ENCODE measurements at places on chromosomes 5 and 9.
A peak's percentile ranks its signal among the peaks of the same experiment; 100 is the strongest.

DNA sequence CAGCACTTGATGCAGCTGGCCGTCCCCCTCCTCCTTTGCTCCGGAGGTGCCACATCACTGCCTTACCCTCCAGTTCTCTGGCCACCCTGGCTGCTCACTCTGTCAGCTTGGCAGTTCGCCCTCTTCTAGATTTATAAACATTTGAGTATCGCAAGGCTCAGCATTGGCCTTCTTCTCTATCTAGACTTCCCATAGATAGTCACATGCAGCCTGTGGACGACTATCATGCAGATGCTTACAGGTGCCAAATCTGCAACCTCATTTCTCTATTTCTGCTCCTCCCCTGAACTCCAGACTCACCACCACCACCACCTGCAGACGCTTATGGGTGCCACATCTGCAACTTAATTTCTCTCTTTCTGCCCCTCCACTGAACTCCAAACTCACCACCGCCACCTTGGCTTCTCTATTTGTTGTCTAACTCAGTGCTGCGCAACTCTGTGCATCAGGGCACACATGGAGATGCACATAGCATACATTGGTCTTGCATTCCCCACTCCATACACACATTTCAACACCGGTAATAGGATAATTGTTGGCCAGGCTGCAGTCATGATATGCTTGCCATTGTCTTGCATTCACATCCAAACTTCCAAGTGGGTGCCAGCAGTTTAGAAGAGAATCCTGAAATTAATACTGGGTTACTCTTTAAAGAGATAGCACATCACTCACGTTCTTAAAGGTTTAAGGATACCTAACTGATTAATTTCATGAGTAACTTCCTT, 1.9 kb upstream of the DAP start:
- no peak for DNase-seq

DNA sequence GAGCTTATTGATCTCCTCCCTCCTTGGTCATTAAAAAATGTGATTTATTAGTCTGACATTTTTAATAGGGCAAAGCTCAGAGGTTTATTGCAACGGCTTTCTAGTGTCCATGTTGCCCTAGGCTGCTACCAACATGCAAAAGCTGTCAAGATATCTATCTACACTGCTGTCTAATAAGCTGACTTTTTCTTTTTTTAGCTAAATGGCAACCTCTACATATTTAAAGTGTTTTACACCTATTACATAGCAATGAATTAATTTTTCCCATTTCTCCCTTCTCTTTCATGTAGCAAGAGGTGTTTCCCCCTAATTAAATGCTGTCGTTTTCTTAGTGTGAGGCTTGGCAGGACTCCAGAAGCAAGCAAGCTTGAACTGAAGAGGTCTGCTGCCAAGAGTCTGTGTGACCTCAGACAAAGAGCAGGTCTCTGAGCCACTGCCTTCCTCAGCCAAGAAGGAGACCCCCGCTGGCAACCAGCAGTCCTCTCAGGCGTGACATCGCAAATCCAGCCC, 79.4 kb downstream of the GAS1 start:
- DNase-seq: no peak

GRCh38 chr5:3662344-3662743, 66.7 kb downstream of the IRX1 start:
- no peak for DNase-seq

DNA sequence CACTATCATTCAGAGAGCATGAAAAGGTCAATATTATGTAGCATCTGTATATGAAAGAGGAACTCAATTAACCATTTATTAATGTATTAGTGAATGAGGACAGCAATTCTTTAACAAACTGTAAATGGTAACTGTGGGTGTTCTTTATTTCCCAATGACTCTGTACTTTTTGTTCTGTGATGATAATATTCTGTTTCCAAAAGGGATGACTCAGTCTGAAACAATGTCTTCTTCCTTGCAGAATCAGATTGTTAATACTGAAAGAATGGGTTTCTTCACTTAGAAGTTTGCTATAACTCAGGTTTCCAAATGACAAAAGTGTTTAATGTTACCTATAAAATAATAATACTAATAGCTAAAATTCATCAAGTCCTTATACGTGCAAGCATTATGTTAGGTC, 1518.7 kb upstream of the WWC1 start:
- no peak for DNase-seq

DNA sequence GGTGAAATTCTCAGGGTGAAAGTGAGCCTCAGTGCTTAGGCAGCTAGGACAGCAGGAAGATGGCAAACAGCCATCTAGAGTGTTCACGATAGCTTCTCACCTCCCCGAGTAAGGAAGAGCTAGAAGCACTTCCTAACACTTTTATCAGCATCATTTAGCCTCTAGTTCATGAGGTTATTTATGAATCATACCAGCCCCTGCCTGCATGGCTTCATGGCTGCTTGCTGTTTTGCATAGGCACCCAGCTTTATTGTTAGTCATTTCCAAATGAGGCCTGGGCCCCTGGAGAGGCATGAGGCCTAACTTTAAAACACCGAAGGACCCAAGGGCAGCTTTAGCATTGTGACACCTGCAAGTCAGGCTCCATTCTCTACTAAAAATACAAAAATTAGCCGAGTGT, 134.9 kb upstream of the PANK3 start:
- no peak for DNase-seq

DNA sequence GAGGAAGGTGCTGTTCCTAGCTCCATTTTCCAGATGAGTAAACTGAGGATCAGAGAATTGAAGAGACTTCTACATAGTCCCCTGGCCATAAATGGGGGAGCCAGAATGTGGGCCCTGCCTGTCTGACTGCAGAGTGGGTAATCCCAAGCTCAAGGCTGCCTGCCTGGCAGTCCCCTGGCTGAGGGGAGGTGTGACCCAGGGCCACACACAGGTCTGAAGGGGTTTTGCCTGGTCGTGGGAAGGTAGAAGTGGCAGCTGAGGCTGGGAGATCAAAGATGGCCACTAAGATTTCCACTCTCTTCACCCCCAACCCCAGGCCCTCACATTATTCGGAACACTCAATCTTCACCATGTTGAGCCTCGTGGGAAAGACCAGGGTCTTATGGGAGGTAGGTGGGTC, 176.3 kb downstream of the MACROH2A1 start:
- no peak for DNase-seq

GRCh38 chr9:20494035-20494434, 128.3 kb downstream of the MLLT3 start:
- no peak for DNase-seq

GRCh38 chr9:134611046-134611445, 30.6 kb upstream of the COL5A1 start:
- no peak for DNase-seq

DNA sequence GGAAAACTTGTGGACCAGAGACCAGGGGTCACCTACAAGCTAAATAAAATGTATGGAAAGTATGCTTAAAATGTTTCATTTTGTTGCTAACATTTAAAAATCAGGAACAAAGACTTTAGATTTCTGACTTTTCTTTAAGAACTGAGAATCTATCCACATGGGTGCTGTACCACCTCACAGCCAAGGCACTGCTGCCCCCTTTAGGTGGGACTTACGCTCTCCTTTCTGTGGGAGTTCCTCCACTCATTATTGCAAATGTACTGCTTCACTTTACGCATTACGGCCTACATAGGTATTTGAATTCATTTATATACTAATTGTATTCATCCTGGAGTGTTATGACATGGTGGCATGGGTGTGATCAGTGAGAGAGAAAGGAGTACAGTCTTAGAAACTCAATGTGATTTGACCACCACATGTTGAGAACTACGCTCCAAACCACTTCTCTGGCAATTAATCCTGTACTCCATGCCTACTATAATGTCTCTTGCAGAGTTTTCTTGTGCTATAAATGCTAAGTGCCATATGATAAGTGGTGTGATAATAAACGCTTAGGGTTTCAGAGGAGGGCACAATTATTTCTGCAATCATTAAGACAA, 24.7 kb upstream of the CETN3 start:
- peak; percentile 26 for DNase-seq

DNA sequence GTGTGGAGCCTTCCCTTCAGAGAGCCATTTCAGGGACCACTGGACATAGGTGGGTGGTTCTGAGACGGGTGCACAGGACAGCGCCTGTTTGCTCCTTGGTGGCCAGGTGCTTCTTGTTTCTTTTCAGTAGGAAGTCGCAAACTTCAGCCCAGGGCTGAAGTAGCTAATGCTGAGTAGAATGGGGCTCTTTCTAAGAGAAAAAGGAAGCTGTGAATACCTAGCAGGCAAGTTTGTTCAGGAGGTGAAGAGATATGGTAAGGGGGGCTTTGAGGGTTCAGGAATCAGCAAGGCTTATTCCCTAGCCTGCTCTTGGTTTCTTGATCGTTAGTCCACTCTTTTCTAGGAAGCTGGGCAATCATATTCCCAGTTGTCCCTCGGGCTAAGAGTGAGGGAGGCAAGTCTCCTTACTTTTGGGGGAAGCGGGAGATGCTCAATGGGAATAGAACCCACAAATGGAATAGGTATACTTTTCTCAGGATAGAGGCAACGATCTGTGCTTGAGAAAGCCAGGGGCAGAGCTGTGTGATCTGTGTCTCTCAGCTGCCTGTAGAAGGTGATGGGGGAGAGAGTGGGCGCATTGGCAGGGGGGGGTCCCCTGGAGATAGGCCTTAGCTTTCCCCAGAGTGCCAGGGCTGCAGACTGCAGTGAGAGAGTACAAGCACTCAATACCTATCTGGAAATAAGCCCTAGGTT, 1.9 kb upstream of the PURA start:
- no peak for DNase-seq

GRCh38 chr5:1009359-1010180, 968 bp downstream of the NKD2 start:
- DNase-seq: no peak

DNA sequence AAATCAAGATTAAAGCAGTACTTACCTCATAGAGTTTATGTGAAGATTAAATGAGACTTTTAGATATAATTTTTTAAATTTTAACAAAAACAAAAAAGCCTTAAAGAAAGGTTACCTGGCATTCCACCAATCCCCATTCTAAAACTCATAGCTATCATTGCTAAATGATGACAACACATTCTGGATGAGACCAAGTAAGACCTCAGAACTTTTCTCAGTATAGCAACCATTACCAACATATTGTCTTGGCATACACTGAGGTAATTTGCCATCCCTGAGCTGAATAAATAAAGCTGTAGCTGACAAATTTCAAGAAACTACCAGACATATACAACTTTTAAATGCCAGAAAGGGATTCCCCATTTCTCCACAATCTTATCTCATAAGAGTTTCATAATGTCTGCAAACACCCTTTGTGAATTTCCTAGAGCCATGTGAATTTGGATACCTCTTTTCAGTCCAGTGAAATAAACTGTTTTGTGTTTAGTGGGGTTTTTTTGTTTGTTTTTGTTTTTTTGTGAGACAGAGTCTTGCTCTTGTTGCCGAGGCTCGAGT, 29.5 kb downstream of the RANBP3L start:
- DNase-seq: no peak

GRCh38 chr5:59301727-59302126, 591.8 kb downstream of the PDE4D start:
- DNase-seq: no peak

DNA sequence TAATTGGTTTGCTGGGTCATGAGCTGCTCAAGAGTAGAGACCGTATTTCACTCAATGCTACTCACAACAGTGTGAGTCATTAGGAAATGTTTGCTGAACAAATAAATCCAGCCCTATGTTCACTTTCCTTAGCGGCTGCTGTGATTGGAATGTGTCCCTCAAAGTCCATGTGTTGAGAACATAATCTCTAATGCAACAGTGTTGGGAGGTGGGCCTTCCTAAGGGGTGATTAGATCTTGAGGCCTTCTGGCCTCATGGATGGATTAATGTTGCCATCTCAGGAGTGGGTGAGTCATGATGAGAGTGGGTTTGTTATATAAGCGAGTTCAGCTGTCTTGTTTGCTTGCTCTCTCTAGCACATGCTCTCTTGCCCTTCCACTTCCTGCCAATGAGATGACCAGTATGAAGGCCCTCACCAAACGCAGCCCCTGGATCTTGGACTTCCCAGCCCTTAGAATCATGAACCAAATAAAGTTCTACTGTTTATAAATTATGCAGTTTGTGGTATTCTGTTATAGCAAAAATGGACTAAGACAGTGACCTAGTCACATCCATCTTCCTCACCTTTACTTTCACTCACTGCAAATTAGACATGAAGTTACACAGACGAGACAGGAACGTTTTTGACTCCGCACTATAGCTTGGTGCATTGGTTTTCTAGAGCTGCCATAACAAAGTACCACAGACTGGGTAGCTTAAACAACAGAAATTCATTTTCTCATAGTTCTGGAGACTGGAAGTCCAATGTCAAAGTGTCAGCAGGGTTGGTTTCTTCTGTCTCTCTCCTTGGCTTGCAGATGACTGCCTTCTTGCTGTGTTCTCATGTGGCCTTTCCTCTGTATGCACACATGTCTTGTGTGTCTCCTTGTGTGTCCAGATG, 50.9 kb upstream of the FAM169A start:
- no peak for DNase-seq

GRCh38 chr5:94640176-94640575, 21.7 kb downstream of the SLF1 start:
- no peak for DNase-seq

DNA sequence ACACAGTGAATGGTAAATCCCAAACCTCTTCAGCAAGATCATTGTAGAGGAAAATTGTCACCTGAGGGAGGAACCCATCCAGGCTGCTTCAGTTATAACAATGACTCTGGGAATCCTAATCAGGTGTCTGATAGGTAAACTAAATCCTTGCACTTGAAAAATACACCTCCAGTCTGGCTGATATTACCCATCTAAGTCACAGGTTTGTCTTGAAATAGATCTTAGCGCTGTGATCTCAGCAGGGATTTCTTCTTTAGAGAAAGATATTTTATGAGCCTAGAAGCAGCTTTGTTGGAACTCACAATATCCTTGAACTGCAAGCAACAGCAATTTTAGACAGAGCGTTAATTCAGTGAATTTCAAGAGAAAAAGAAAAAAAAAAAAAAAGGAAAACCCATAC, 149.7 kb downstream of the SGCD start:
- DNase-seq: no peak

- DNase-seq: peak; percentile 22
Measured at GRCh38 chr5:158382473-158382872, 523.5 kb upstream of the CLINT1 start.

DNA sequence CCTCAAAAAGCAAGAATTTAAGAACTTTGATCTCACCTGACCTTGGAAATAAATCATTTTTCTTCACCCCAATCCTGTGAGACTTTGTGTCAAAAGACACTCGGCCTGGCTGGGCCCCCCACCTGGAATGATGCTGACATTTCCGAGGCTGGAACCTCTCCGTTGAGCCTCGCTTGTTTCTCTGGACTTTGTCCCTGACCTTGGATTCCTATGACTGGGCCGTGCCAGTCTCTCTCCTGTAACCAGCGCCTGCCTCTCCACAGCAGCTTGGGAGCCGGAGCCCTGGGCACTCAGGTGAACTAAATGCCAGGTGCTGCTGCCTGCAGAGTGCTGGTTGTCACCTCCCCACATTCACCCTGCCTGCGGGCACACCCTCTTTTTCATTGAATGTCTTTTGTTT, 62.7 kb downstream of the RETREG1 start:
- DNase-seq: no peak

DNA sequence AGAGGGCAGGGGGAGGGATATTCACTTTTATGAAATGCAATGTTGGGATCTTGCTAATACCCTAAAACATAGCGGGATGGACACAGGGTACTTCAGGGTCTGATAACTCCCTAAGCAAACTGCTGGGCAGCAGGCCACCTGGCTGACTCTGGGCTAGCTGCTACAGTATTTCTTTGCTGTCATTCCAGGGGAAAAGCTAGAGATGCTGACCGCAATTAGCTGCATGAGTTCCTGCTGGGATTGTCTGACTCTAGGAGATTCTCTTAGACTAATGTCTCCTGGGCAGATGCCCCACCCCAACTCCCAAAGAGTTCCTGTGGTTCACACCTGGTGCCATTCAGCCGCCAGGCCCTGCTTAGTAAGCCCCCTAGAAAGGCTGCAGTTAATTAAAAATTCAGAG, 69.9 kb downstream of the PSAT1 start:
- DNase-seq: no peak
